T-helper 1 cell (primary cell): ENCODE measurements at places on chromosomes 5 and 9.

- no peak for DNase-seq
These were observed 41.1 kb downstream of the CSNK1A1 start for GRCh38 chr5:149510136-149510535.

- DNase-seq, result peak; percentile 43
These were observed 4.6 kb downstream of the SIT1 start for GRCh38 chr9:35646153-35646532.

GRCh38 chr5:147073098-147073497 lies 161.7 kb upstream of the STK32A start:
- DNase-seq, result no peak

GRCh38 chr5:163489055-163489744 lies 16.2 kb upstream of the MAT2B start:
- no peak for DNase-seq

DNA sequence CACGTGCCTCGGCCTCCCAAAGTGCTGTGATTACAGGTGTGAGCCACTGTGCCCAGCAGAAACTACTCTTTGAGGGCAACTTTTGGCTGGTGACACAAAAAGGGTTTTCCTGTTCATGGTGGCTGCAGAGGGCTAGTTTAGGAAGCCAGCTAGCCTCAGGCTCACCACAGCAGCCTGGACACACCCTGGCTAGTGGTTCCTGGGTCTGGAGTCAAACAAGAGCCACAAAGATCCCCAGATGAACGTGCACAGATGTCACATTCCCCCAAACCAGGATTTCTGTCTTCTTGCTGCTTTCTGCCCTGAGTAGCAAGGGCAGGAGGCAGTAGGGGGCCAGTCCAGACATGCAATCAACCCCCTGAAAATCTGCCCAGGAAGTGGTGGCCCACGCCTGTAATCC lies 6.8 kb downstream of the HBEGF start:
- no peak for DNase-seq
